ENCODE measurements at places on chromosomes 2 and 18.

DNA sequence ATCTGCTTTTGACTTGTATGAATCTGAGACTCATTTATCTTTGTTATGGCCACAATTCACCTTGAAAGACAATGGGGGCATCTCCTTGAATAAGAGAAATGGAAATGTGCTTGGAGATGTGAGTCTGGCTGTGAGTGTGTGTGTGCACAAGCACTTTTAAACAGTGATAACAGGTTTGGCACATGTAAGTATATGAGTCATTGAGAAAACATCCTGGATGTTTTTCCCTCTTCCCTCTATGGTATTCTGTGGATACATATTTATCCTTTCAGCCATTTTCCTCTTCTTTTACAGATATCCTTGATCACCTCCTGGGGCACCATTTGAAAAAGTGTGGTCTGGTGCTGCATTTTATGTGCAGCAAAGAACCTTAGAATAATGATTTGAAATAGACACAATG is 317.3 kb upstream of the THUMPD2 start:
- no peak for DNase-seq

DNA sequence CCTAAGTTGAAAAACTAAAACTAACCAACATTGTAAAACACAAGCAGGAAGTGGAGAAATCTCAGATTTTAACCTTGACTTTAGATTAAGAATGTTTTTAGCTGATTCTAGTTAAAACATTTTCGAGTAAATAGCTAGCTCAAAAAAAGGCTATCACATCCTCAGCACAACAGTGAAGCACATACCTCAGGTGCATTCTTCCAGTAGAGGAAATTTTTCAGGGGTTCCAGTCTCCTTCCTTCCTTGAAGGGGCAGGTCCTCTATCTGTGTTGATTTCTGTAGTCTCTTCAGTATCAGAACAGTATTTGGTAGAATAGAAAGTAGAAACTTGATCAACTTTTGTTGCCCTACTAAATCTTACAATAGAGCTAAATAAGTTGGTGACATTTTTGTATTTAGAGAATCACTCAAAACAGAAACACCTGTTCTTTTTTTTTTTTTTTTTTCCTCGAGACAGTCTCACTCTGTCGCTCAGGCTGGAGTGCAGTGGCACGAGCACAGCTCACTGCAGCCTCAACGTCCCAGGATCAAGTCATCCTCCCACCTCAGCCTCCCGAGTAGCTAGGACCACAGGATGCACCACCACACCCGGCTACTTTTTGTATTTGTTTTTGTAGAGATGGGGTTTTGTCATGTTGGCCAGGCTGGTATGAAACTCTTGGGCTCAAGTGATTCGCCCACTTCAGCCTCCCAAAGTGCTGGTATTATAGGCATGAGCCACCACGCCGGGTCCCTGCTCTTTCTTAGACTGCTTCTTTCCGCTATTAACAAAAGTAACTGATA is 6.9 kb upstream of the GPR155 start:
- DNase-seq: no peak

- DNase-seq: no peak
Observed at GRCh38 chr2:54279385-54279784, 23.4 kb upstream of the TSPYL6 start.

DNA sequence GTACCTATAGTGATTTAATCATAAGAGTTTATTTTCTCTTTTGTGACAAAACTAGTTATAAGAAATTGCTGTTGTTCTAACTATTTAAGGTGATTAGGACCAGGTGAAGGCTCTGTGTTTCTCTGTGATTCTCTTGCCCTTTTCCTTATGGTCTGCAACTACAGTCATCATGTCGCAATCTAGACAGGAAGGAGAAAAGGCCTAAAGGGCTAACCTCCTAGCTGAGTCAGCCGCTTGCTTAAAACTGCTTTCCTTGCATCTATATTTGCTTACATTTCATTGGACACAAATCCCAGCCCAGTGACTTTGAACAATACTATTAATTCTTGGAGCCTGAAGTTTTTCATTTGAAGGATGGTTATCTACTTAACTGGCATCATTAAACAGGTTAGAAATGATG is 93.1 kb downstream of the PIK3C3 start:
- peak; percentile 64 for DNase-seq

GRCh38 chr2:3122525-3122924 is 255.1 kb downstream of the EIPR1 start:
- no peak for DNase-seq

- DNase-seq: no peak
Observed at GRCh38 chr2:10847008-10847407, 34.4 kb upstream of the PDIA6 start.

DNA sequence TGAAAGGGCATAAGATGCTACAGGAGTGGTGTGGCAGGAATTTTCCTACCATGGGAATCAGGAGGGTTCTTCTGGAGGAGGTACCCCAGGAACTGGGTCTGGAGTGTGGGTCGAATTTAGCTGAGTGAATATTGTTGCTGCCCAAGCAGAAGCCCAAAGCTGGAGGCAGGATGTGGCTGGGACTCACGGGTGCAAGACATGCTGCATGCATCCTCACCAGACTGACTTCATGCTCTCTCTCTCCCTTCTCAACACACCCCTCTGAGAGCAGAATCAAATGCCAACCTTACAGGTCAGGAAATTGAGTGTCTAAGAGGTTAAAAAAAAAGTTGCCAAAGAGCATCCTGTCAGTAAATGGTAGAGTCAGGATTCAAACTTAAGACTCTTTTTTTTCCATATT is 78.8 kb upstream of the TTC39C start:
- DNase-seq: no peak

GRCh38 chr2:176202491-176202890 is 14.0 kb downstream of the HOXD1 start:
- DNase-seq: no peak

GRCh38 chr18:73766910-73767515 is 380.6 kb downstream of the FBXO15 start:
- no peak for DNase-seq

- DNase-seq: no peak
Observed at GRCh38 chr2:207434899-207435465, 94.8 kb upstream of the CREB1 start.

GRCh38 chr18:66990909-66991308 is 387.0 kb upstream of the CDH19 start:
- DNase-seq: no peak

DNA sequence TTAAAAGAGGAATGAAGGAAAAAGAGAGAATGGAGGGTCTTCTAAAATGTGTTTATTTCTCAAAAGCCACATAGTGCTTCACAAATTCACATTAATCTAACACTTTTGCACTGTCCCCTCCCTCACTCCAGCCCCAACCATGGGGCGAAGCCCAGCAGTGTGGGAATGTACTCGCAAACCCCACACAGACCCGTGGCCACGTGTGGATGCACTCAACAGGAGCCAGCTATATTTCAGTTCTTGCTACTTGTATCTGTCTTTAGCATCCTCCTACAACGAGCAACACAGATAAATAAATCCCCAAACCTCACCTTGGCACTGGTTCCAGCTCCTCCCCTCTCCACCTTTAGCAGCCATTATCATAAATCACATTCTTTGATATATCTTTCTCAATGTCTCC is 91.9 kb upstream of the TMEM200C start:
- DNase-seq: no peak

- no peak for DNase-seq
Observed at GRCh38 chr2:104873689-104874054, 19.8 kb downstream of the POU3F3 start.

GRCh38 chr2:219177552-219178376 is at the start of gene RETREG2:
TSS of gene RETREG2 (plus strand) at chr2:219178275. CDS start at chr2:219178353, 78 bp downstream.
- DNase-seq: peak; percentile 90

GRCh38 chr2:168137510-168138180 is 109.8 kb downstream of the STK39 start:
- DNase-seq: no peak

GRCh38 chr2:6423157-6423556 is 442.6 kb downstream of the CMPK2 start:
- no peak for DNase-seq

GRCh38 chr2:147250652-147251356 is 594.0 kb upstream of the ACVR2A start:
- no peak for DNase-seq

DNA sequence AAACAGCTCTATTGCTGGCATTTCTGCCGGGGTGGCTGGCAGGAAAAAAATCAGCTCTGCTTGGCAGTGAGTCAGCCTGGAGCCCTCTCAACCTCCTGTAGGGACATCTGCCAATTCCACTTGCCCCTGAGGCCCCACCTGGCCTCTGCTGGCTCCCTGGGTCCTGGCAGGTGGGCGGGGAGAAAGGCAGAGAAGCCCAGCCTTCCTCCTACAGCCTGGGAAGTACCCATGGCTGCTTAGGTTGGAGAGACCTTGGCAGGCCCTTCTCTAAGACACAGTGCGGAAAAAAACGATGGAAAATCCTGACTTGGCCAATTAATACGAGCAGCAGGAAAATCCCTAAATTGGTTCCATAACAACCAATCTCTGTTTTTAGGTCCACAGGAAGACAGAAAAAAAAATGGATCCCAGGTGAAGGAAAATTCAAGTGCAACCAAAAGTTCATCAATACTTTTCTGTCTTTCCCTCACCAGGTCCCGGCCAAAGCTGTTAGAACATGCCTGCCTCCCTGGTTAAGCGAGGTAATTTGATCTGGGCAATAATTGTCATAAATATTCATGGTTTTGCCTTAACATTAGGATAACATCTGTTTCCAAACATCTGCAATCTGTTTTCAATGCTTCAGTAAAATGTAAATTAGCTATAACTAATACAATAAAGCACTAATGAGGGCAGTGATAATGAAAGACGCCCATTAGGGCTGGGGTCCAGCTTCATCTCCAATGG is 245.9 kb downstream of the TFCP2L1 start:
- no peak for DNase-seq

- DNase-seq: no peak
Observed at GRCh38 chr2:232492963-232493700, 5.5 kb upstream of the ECEL1 start.

- no peak for DNase-seq
Observed at GRCh38 chr2:223786236-223786635, 51.1 kb downstream of the AP1S3 start.

- DNase-seq: peak; percentile 98
Observed at GRCh38 chr2:84435345-84436025, 23.6 kb downstream of the SUCLG1 start.

GRCh38 chr18:11035376-11035775 is 114.0 kb downstream of the PIEZO2 start:
- no peak for DNase-seq

- DNase-seq: no peak
Observed at GRCh38 chr18:13302457-13303225, 84.1 kb downstream of the LDLRAD4 start.

- no peak for DNase-seq
Observed at GRCh38 chr2:173087214-173087581, 11.6 kb downstream of the MAP3K20 start.

DNA sequence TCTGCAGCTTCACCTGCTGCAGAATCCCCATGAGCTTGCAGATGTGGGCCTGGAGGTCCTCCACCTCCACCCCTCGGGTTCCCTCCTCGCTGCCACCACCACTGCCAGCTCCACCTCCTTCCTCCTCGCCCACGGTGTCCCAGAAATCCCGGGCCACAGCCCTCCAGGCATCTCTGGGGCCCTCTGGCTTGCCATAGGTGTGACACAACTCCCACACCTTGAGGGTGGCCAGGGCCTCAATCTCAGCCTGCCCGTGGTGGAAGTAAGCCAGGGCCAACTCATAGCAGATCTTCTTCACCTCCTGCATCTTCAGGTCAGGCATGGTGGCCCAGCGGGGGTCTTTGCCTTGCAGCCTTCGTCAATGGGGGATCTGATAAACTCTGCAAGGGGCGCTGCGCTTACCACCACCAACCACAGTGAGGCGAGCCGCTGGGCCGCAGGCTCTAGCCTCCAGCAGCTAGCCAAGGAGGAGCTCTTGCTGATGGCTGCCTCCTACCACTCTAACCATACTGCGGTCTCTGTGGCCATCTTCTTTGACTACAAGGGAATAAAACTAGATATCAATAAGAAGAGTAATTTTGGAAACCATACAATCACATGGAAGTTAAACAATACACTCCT is 36.1 kb upstream of the ANKRD62 start:
- DNase-seq: no peak

DNA sequence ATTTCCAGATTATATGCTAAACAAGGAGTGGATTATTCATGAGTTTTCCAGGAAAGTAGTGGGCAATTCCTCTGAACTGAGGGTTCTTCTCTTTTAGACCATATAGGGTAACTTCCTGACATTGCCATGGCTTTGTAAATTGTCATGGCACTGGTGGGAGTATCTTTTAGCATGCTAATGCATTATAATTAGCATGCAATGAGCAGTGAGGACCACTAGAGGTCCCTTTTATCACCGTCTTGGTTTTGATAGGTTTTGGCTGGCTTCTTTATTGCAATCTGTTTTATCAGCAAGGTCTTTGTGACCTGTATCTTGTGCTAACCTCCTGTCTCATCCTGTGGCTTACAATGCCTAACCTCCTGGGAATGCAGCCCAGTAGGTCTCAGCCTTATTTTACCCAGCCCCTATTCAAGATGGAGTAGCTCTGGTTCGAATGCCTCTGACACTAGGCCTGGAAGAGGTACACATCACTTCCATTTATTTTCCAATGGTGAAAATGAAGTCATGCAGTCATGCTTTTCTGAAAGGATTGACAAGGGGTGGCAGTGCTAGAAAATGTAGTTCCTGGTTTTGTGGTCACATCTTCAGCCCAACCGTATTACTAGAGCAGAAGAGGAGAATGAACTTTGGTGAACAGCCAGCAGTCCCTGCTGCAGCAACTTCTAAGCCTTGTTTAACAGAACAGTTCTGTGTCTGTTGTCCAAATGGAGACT is 26.6 kb upstream of the ITGA4 start:
- peak; percentile 8 for DNase-seq

DNA sequence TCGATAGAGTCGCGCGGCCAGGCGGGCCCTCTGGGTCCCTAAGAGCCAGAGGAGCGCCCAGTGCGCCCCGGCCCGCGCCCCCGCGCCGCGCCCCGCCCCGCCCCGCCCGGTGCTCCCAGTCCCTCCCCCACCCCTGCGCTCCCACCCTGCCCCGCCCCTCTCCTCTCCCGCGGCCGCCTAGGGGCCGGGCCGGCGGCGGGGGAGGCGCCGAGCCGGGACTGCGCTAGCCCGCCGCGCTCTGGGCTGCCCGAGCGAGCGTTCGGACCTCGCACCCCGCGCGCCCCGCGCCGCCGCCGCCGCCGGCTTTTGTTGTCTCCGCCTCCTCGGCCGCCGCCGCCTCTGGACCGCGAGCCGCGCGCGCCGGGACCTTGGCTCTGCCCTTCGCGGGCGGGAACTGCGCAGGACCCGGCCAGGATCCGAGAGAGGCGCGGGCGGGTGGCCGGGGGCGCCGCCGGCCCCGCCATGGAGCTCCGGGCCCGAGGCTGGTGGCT is at the start of gene GPC1:
GPC1 (plus strand) TSS at position 207 of the 491 bp plus-strand sequence; CDS start at position 463, 256 bp downstream.
- DNase-seq: peak; percentile 26

DNA sequence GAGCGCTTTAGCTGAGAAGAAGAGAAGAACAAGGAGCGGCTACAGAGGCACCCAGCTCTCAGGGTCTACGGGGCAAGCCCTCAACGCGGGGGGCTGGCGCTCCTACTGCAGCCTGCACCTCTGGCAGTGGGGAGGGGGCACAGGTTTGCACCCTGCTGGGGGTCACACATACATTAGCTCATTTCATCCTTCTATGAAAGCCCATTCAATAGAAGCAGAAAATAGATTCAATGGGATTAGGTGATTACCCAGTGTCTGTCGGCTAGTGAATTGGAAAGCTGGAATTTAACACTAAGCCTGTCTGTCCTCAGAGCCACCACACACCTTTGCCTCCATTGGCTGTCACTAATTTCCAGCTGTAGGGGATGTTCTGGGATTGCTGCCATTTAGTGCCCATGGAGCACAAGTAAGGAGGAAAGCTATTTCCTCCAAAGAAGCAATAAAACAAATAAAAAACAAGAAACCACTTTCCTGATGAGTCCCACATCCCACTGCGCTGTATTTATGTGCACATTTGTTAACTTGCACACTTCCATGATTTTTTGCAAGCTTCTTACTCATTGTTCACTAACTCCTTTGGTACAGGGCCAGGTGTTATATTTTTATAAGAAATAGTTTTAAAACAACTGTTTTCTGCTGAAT is 319.6 kb upstream of the REV1 start:
- DNase-seq: no peak
